ENCODE measurements at places on chromosomes 11 and 22. TPM values are rescaled to one million over a fixed set of nuclear protein-coding genes. Genes with fewer than 3 reads are reported as not detected.

GRCh38 chr22:36086170-36086490, 57.5 kb upstream of the RBFOX2 start:
- peak; percentile 46 for DNase-seq

- no peak for DNase-seq
Measured at GRCh38 chr22:21940521-21940920, 12.1 kb downstream of the PPM1F start.

DNA sequence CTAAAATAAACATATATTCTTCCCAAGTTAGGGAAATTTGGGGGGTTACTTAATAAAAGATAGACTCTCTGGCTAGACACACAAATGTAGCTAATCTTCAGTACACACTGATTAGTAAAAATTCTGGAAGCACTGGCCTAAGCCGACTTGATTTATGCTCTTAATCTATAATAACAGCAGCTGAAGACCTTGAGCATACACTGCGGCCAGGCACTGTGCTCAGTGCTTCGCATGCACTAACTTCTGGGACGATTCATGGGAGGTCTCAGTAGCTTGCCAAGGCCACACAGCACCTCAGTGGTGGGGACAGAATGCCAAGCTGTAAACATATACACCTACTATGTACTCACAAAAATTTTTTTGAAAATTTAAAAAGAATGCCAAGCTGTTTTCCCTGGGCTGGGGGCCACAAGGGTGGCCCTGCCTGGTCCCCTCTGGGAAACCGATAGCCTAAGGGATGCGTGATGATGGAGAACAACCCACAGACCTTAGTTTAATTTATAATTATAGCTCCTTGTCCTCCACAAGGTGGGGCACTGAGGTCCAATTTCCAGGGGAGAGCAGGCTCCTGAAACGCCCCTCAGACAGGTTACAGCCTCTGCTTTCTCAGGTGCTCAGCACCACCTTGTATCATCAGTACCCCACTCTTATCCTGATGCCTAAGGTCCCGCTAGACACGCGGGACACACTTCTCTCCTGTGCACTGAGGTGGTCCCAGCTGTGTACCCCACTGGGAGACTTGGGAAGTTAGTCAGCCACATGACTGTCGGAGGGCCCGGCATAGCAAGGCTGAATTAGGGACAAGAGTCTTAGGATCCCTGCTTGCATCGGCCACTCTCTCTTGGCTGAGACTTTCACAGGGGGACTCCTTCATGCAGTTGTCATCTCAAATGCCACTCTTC, 20.1 kb downstream of the SERPIND1 start:
- DNase-seq, result peak; percentile 52

DNA sequence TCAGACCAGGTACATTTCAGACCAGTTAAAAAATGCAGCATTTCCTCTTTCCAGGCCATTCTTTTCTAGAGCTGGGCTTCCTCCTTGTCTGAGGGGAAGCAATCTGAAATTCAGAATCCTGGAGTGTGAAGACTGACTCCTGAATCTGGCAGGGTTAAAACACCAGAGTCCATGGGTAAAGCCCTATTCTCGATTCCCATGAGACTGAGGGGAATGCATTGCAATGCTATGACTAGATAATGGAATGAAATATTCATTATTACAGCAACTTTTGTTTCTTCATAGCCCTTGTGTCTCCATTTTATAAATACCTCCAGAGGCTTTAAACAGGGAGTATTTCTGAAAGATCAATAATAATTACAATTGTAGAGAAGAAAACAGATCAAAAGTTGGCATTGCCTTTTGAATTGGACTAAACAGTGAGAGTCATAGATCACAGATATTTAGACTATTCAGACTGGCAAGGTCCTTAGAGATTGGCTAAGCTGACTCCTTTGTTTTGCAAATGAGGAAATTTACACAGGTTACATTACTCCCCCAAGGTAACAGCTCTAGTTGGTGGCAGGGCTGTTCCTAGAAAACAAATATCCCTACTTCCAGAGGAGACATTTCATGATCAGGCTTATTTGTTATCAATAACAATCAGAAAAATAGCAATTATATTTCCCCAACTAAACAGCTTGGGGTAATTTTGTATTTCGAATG, 632.6 kb upstream of the KIRREL3 start:
- DNase-seq, result no peak

DNA sequence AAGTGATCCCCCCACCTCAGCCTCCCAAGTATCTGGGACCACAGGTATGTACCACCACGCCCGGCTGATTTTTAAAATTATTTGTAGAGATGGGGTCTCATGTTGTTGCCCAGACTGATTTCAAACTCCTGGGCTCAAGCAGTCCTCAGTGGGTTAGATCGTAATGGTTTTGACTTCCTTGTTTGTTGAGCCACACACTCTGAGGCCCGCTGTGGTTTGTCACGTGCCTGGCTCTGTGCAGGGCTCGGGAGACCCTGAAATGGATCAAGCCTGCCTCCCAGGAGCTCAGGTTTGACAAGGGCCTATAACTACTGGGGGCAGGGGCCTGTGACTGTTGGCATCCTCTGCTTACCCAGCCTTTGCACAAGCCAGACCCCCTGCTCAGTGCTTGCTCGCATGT, 68.1 kb downstream of the MPPED1 start:
- no peak for DNase-seq

DNA sequence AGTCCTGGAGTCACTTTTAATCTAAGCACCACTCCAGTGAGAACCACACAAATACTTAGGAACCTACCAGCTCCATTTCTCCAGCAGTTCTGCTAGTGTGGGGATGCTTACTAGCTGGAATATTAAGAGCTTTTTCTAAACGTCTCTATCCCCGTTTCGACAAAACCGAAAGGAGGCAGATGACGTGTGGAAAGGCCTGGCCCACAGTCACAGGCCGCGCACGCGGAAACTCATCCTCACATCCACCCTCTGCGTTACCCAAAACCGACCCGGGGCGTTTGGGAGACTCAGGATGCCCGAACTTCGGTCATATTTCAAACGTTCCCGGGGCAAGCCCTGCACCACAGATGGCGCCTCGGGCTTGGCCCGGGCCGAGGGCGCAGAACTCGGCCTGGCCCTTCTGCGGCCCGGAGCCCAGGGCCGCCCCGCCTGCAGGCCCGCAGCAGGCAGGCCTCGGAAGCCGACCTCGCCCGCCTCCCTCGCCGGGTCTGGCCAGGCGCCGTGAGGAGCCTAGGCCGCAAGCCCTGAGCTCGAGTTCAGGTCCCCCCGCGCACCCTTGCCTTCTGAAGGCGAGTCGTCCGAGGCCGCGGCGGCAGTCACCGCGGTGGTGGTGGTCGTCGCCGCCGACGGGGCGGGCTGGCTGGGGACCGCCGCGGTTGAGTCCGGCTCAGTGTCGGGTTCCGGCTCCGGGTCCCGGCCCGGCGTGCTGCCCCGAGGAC, 473 bp downstream of the FNBP4 start:
- DNase-seq, result peak; percentile 90

The UBQLN3 gene
- total RNA-seq, result not detected

The MMP13 gene
- total RNA-seq, result not detected

The ALG8 gene
- total RNA-seq, result 28.6 TPM

Measured in posterior vena cava (tissue), 2 donors.